ENCODE measurements at places on chromosomes 2 and 18.
A peak's percentile ranks its signal among the peaks of the same experiment; 100 is the strongest.

DNA sequence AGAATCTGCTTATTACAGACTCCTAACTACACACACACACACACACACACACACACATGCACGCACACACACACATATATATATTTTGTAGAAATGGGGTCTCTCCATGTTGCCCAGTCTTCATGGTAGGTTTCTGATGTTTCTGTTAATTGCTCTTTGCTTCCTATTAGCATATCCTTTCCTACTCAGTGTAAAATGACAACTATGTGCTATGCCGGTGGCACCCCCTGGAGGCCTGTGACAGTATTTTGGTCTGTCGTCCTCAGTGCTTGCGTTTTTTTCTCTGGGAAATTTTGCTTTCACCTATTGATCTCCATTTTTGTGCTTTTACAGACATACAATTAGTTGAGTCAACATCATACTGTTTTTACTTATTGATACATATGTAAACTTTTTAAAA is 322.1 kb downstream of the LRRTM1 start:
- DNase-seq = peak; percentile 22

DNA sequence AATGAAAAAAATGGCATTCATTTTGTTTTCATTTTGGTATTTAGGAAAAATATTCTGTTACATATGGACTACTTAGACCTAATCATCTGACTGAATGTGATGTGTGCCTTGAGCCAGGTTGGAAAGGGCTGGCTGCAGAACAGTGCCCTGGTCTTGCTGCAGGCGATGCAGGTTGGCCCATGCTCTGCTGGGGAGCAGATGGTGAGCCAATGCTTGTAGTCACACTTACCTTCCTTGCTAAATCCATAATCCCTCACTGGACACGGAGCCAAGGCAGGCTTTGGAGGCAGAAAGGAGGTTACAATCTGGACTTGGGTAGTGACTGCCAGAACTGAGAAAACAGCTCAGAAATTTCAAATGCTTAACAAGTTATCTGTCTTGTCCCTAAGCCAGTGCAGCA is 228.7 kb downstream of the ARHGAP15 start:
- DNase-seq = no peak

DNA sequence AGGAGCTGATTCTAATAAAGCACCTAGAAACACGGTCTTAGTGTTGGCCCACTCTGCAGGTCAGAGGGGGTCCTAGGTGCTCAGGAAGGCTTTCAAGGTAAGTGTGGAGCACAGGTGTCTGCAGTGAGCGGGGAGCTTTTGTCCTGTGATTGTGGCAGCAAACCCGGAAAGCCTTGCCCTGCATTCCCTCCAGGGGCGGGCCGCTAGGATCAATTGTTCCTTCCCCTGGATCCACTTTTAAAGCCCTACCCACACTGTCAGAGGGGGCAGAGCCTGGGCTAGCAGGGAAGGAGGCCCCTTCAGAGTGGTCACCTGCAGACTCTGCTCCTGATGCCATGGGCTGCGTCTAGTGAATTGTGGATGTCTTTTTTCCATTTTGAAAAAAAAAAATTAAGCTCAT is 176.0 kb downstream of the CTIF start:
- peak; percentile 88 for DNase-seq

DNA sequence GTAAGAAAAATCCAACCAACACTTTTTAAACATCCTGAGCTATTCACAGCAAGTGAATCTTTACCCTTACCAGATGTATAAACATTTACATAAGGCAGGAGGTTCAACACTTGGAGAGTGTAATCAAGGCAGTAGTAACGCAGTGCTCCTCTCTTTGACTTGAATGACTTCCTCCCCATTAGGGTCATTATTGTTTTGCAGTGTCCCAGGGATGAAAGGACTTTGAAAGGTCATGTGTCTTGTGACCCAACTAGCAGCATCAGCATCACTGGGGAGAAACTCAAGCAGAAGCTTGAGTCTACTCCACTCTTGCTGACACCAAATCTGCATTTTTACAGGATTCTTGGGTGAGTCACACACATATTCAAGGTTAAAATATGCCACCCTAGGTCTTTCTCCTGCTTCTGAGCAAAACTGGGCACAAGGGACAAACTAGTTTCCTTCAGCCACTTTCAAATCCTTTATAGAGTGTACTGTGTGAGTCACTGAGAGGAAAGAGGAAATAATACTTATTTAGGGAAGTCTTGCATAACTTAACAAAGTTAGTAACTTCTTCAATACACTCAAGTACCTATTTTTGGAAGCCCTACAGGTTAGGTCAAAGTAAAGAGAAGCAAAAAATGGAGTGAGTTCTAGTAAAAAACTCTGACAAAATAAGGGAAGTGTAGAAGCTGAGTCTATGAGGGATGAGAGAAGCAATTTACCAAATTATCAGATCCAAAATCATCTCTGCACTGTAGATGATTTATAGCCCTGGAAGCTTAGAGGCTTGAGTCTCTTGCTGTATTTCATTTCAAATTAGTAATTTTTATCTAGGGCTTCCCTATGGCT is 51.0 kb upstream of the EML4 start:
- DNase-seq = no peak

GRCh38 chr2:18701981-18702380 is 112.6 kb upstream of the NT5C1B start:
- no peak for DNase-seq

DNA sequence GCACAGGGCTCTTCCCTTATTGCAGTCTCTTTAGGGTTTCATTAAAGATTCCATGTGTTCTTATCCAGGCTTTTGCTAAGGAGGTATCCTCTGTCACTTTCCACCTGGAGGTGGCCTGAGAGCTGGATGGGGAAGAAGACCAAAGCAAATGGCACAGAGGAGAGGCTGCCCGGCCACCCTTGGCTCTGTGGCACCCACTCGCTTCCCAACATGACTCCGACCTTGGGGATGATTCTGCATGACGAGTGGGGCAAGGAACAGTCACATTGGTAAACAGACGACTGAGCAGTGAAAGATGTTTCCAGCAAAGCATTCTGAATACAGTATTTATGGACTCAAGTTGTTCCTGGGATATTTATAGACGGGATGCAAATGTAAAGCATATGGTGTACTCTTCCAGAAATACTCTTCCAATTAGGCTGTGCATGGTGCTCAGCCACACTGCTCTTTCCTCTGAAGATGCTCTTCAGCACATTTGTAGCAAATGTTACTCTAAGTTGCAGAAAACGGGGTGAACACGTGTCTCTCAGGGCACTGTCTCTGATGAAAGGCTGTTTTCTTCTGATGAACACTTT is 377.1 kb upstream of the HS6ST1 start:
- no peak for DNase-seq

DNA sequence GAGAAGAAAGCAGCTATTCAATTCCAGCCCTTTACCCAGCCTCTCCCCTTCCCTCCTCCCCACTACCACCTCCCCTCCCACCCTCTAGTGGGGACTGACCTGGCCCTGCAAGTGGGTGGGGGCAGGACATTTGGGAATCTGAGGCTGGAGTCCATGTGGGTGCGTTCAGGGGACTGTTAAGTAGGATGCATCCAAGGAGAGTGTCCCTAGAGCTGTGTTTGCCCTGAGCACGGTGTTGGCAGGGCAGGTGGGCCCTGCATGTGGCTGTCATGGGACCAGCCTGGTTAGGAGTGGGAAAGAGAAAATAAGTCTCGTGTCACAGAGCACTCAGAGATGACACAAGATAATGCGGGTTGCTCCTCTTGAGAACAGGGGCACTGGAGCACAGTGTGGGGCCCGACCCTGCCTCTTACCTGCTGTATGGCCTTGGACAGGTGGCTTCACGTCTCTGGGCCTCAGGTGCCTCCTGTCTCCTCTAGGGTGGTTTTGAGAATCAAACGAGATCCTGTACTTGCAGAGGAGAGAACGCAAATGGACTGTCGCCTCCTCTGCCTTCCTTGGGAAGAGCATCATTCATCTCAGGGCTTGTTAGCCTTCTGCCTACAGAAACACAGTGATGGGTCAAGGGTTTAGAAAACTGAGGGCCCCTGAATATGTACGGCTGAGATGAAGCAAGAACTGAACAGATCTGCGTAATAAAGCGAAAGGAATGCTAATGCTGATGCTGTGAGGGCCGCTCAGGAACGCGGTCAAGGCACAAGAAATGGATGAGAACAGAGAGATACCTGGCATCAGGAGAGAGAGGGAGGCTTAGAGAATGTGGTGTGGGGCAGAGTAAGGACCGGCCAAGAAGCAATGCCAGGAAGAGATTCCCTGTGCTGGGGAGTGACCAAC is 187.7 kb upstream of the HAAO start:
- DNase-seq = no peak

DNA sequence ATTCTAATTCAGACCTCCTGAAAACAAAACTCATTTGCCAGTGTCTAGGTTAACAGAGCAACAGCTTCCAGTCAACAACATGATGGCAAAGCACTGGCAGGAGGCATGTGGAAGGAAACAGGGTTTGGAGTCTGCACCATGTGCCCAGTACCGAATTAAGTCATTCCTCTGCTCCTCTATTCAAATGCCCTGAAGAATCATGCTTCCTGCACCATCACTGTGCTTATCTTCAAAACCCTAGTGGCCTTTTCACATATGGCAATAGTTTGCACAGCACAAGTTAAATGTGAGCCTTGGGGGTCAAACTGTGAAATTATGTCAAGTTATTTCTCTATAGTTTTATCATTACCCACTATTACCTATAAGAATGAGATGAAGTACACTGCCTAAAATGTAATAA is 75.4 kb upstream of the GRB14 start:
- DNase-seq = no peak

DNA sequence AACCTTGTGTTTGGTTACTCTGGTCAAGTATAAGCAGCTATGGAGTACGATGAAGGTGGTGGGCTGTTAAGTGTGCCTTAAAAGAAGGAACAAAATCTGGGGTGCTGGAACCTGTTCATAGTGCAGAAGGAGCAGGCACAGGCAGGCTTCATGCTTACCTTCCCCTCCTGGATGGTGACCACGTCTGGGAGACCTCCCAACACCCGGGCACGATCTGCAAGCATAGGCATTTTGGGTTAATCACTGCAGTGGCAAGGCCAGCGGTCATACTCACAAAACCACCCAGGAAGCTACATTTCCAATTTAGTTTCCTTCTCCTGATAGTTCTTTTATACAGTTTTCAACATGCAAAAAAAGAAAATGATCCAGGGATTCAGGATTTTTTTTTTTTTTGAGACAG is 58.7 kb upstream of the LPIN2 start:
- no peak for DNase-seq

GRCh38 chr18:56062931-56063330 is 474.9 kb upstream of the TCF4 start:
- no peak for DNase-seq

DNA sequence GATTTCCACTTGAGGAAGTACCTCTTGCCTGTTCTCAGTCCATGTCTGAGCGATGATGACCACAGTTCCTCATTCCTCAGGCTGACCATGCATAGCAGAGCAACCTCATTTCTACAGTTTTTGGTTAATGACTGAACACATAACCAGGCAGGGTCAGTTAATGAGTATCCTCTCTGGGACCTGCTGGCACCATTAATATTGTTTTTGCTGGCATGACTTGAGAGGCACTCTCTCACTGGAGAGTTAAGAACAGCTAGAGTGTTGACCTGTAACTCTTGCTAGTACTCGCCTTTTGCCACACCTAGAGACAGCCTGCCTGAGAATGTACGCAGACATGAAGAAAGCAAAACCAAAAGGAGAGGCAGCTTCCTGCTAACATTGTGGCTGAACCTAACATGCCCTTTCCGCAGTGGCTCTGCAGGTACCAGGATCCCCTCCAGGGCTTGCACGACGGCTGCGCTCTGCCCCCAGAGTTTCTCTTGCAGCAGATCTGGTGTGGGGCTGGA is 23.9 kb downstream of the PECR start:
- no peak for DNase-seq

DNA sequence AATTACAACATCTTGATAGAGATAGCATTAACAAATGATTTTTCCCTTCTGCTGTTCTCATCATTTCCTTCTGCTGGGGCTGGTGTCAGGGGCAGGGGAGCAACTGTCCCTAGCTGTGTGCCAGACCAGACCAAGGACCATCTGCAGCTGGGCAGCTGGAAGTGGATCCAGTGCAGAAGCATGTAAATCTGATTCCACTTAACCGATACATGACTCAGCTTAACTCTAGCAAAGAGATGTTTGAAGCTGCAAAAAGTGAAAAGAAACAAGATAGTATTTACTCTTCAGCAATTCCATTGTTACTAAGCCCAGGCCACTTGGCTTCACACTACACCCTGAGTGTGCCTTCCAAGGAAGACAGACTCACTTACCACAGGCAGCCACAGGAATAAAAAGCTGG is 151.1 kb downstream of the GALNT1 start:
- DNase-seq = no peak

DNA sequence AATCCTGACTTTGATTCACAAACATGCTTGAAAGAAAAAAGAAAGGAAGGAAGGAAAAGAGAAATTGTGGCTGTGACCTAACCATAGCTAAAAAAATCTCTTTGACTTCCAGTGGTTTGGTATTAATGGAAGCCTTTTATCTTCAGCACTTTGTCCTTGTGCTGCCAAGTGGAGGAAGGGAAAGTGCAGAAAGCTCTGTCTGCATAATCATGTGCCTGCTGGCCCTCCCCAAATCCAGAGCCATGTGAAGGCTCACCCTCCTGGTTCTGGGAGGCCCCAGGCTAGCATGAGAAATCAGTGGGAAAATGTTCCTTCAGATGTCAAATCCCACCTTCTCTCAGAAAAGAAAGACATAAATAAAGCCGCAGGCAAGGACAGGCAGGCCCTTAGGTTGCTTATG is 48.3 kb upstream of the BMPR2 start:
- no peak for DNase-seq

- DNase-seq = peak; percentile 63
These were observed 194.2 kb upstream of the PKDCC start for GRCh38 chr2:41853427-41854191.

- no peak for DNase-seq
These were observed 245.1 kb downstream of the KCNS3 start for GRCh38 chr2:18123577-18123976.

DNA sequence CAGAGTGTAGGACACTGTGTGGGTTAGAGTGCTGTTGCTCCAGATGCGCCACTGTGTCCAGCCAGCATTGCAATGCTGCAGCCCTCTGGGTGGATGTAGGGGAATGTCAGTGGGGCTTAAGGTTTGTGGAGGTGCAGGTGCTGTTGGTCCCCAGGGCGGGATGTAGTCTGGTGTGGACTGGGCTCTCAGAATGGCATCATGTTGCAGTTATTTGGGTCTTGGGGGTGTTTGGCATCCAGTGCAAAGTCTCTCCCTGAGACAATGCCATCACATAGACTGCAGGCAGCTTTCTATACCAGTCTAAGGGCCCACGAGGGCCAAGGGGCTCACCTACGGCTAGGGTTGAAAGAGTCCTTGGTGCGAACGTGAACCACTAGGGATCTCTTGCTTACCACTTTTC is 275.3 kb downstream of the SOX11 start:
- no peak for DNase-seq

DNA sequence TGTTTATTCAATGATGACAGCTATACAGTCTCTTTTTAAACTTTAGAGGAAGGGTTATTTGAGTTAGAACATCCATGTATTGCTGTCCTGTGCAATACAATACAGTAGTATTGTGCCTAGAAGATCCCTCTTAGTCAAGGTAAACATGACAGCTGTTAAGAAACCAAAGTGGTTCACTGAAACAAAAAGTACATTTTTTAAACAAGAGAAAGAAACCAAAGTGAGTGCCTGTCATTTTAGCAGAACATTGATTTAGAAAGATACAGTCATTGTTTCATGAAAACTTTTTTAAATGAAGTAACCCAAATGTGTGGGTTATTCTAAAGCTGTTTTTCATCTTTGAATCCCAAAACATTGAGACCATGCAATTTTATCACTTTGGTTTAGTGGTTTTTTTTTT is 15.5 kb downstream of the ITPRID2 start:
- DNase-seq = no peak

GRCh38 chr2:54329482-54330161 is 73.6 kb upstream of the TSPYL6 start:
- DNase-seq = no peak

- no peak for DNase-seq
These were observed 329.7 kb upstream of the ST6GAL2 start for GRCh38 chr2:107215401-107216350.

Measured in H7 (cell line).